Lung microvascular endothelial cell (primary cell): ENCODE measurements at places on chromosomes 7 and 10.

DNA sequence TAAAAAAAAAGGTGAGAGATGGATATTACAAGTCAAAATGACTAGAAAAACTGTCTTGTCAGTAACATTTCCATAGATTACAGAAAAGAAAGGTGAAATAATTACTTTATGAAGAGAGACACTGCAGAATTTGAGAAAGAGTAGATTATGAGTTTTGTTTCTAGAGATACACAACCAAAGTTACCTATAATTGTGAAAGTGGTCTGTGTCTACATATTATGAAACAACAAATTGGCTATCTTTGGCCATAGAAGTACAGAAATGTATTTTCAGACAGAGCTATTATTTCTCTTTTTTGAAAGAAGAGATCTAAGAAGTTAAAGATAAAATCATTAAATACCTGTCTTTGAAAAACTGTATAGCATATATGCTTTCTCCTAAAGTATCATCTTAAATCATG, 30.1 kb downstream of the KCND2 start:
- no peak for DNase-seq

- peak; percentile 20 for DNase-seq
These were observed 607.6 kb downstream of the KCNMA1 start for GRCh38 chr10:77029777-77030717.

DNA sequence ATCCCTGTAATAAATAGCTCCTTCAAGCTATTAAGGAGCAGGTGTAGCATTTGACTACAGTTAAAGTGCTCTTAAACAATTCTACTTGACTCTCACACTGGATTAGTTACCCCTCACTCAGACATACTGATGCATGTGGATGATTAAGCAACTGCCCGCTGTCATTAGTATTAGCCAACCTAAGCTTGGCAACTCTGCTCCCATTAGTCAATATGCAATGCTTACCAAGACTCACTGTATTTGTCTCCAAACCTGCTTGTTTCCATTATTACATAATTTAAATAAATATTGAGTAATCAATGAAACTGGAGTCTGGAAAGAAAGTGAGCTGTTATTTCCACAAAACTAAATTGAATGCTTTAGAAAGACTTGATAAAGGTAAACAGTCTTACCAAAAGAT, 144.0 kb upstream of the ASAH2 start:
- peak; percentile 20 for DNase-seq

DNA sequence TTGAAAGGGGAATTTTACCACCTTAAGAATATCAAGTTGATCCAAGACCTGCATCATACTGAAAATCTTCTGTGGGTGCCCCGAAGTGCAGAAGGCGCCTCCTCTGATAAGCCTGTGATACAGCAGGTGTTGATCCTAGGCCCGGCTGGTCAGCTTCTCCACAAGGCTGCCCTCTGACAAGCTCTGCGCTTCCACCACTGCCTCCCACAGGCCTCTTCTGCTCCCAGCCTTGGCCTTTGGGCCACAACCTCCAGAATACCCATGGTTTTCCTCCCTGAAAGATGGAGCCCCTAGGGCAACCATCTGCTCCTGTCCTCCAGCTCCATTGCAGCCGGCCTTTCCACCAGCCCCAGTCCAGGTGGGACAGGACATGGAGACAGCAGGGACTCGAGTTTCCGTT, 5.6 kb upstream of the OGDHL start:
- DNase-seq = no peak

DNA sequence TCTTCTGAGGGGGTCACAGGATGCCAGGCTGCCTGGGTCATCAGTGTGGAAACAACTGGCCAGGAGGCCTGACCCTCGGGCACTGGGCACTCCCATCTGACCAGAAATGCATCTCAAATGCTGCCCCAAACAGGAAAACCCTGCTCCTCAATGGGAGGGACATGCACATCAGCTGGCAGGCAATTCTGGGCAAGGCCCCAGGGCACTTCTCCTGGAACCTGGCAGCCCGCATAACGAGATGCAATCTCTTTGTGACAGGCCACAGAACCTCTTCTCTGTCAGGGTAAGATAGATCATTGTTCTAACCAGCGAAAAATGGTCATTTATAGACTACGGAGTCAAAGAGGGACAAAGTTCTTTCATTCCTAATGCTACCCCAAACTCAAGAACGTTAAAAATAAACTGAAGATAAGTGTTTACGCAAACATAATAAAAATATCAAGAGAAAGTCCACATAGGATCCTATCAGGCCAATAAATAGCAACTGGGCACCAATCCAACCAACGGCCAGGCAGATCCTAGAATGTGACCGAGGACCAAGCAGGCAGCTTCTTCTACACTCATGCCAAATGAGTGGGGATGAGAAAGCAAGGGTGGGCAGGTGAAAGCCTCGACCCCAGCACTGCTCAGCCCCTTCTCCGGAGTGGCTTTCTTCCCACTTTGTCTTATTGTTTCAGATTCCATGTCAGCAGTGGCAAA, 212.3 kb downstream of the TCERG1L start:
- no peak for DNase-seq

DNA sequence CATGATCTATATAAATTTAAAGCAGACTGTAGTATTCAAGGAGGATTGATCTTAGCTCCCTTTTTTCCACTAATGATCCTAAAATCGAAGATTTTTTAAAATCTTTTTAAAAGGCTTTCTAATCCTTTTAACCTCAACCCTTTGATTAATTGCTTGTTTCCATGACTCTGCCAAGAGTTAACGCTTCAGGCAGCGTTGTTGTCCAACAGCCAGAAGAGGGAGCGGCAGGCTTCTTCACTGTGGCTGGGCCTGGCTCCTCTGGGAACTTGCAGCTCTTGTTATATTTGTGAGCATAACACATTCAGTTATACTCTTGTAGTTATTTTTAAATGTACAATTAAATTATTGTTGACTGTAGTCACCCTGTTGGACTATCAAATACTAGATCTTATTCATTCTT, 26.3 kb downstream of the CRCP start:
- peak; percentile 88 for DNase-seq

- no peak for DNase-seq
These were observed 58.7 kb upstream of the ANTXRL start for GRCh38 chr10:46227936-46228562.

GRCh38 chr7:3482147-3482921, 181.3 kb downstream of the SDK1 start:
- peak; percentile 41 for DNase-seq

GRCh38 chr7:23811540-23811939, 101.5 kb downstream of the STK31 start:
- DNase-seq = no peak

- no peak for DNase-seq
These were observed 74.0 kb downstream of the WDR37 start for GRCh38 chr10:1130226-1130625.

GRCh38 chr10:26881600-26882331, 21.0 kb upstream of the ABI1 start:
- peak; percentile 84 for DNase-seq

GRCh38 chr10:79488870-79489269, 23.5 kb upstream of the EIF5AL1 start:
- DNase-seq = no peak

DNA sequence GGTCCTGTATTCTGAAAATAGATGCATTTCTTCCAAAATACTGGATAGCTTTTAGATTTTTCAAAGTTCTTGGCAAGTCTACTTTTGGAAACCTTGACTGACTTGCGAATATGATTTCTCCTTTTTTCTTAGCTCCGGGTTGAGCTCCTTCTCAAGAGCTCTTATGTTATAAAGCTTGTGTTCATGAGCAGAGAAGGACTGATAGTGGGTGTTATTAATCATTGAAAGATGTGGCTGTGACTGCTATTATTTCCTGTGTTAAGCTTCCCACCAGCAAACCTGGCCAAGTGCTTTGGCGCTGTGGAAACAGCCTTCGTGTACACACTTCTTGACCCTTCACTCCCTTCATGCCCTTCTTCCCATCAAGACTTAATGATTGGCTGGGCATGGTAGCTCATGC, 98.2 kb downstream of the KIAA1217 start:
- DNase-seq = peak; percentile 20

DNA sequence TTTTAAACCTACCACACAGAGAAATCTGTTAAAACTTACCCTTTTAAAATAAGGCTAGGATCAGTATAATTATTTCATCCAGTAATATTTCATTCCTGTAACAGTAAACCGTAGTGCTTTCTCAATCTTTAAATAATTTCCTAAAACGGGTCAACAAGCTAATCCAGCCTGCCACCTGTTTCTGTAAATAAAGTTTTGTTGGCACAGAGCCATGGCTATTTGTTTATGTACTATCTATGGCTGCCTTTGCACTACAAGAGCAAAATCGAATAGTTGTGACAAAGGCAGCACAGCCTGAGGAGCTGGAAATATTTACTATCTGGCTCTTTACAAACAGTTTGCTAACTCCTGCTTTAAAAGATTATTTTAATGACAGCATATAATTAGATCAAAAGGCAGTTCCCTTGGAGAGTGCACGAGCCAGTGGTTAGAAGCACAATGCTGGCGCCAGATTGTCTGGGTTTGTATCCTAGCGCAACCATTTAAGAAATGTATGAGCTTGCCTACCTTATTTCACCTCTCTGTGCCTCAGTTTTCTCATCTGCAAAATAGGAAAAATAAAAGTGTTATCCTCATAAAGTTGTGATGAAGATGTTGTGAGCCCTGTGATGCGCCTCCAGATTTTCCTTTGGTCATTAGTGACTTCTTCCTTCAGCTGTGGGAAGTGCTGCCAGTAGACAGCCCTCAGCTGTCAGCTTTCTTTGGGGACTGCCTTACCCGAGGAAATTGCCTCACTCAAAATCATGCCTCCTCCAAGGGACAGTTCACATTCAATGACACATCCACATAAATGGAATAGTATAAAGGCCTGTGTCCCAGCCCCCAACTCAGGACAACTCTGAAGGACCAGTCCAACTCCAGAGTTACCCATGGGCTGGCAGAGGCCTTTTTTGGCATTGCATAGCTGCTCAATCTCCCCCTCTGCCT, 11.8 kb upstream of the MIOS start:
- DNase-seq = no peak

- DNase-seq = peak; percentile 7
These were observed 876 bp downstream of the DNAH11 start for GRCh38 chr7:21543528-21544302.

DNA sequence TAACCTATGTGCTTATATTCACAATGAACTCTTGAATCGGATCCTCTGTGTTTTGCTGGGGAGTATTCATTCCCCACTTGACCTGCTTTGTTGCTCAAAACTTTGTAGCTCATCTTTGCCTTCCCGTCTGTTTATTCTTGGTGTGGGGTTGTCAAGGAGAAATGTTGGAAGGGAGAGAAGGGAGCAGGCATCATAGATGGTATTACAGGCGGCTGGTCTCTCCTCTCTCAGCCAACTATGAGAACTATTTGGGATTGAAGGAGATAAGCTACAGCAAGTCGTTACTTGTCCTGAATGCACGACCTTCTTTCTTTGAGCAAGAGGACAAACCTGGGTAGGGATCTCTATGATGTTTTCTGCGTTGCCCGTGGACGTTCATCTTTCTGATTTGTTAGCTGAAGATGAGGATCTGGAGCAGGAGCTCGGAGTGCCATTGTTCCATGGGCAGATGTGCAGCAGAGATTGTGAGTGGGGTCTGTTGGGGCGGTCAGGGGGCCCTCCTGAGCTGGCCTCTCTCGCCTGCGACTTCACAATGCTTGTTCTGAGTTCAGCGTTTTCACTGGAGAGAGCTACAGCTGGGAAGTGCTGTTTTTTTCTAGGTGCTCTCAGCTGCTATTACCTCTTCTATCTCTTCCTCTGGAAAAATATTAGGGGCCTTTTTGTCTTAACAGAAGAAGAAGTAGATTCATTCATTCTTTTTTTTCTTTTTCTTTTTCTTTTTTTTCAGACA, 126.9 kb upstream of the KLF6 start:
- no peak for DNase-seq

GRCh38 chr7:137658190-137658900, 188.4 kb downstream of the DGKI start:
- DNase-seq = peak; percentile 98

DNA sequence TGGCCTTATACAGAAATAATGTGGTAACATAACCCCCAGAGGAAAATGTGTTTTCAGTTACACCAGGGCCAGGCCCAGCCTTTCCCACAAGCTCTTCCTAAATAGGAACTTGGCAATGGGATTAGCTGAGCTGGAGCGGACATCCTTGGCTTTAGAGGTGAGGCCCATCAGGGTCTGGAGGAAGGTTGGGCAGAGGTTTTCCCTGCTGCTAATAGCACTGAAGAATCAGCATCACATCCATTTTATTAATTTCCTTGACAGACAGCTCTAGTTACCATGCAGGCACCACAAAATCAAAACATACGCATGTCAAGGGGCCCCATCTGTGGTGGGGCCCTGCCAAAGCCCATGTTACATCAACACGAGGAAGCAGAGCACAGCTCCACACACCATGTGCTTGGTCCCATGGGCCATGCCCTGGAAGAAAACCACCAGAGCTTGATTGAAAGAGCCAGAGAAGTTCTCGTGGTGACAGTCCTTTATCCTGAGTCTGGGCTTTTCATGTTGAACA, 566.6 kb downstream of the KCNMA1 start:
- no peak for DNase-seq

GRCh38 chr7:50937727-50938126, 155.0 kb upstream of the GRB10 start:
- DNase-seq = no peak

GRCh38 chr7:152891160-152891621, 131.6 kb downstream of the ACTR3B start:
- no peak for DNase-seq

DNA sequence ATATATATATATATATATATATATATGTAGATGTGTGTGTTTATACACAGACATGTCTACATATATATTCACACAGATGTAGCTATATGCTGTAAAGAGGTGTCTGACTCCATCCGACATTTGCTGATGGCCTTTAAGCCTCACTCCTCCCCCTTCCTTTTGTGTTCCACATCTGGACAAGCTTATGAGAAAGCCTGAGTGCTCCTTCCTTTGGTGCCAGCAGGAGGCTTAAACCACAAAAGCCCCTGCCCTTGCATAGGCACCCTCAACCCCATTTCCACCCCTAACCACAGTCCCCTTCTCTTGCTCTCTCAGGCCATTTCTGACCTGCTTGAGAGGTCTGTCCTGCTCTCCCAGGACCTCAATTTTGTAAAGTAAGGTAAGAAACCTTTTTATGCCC, 98.7 kb downstream of the SVOPL start:
- DNase-seq = no peak

GRCh38 chr7:152006336-152006735, 19.1 kb upstream of the GALNT11 start:
- no peak for DNase-seq
